ENCODE measurements at places on chromosomes 5 and 9.

DNA sequence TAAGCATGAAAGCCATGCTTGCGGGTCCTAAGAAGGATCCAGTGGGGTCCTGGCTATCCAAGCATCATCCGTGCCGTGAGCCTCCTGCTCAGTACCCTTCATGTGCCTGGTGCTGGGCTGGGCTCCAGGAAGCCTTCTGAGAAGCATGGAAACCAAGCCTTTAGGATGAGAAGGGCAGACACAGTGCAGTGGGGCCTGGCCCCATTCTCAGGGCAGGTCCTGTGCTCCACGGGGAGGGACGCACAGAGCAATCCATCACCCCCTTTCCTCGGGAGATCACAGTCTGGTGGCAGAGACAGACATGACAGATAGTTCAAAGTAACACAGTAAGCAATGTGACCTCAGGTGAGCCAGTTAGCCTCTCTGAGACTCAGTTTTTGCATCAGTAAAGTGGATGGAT is 76.9 kb downstream of the RGS3 start:
- no peak for DNase-seq

DNA sequence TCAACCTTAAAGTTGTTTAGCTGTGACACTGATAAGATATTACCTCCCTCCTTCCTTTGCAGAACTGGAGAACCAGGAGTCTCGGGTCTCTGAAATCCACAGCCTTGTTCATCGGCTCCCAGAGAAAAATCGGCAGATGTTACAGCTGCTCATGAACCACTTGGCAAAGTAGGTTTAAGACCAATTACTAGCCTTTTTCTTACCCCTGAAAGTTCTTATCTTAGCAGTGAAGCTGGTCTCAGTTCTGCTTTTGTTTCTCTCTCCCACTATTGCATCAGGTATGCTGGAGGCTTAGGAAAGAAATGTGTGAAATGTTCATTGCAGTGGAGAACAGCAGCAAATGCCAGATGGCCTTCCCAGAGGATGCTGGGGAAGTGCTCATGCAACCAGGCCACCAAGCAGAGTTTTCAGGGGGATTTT is 287.4 kb downstream of the ARHGAP26 start:
- peak; percentile 60 for DNase-seq

DNA sequence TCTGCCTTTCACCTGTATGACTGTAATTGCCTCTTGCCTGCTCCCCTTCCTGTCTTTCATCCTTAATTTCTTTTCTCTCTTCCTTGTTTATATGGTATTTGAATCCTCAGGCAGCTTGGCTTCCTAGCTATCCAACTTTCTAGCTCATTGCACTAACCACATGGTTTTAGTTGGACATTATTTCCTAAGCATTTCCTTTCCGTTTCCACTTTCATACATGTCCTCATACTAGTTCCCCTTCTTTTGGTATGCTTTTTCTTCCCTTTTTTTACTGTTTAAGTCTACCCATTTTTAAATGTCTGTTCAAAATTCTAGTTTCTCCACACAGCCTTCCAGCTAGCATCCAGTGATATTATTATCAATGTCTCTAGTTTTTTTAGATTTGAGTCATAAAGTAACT is 6.6 kb downstream of the CWC27 start:
- peak; percentile 26 for DNase-seq

DNA sequence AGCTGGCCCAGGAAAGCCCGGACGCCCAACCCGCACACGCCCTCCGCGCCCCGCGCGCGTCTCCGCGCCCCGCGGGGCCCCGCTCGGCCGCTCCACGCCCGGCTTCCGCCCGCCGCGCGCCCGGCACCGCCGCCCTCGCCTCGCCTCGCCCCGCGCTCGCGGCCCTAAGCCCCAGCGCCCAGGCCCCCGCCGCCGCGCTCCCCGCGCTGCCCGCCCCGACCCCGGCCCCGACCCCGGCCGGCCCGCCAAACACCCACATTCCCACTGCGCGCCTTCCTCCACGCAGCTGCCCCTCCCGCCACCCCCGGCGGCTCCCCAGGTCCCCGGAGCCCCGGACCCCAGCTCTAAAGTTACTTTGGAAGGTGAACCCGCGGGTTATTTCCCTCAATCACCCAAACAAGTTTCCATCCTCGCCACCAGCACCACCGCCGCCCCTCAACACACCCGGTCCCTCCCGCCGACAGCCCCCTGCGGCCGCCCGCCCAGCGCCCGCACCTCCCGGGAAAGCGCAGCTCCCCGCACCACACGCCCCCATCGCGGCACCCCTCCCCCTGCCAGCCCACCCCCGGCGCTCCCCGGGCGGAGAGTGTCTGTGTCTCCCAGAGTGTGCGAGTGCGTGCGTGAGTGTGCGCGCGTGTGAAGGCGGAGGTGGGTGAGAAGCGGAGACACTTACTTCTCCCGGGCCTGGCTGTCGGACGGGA is 439 bp downstream of the SSBP2 start:
- peak; percentile 44 for DNase-seq

GRCh38 chr9:129131300-129132145 is 20.3 kb downstream of the PTPA start:
- peak; percentile 78 for DNase-seq

- DNase-seq, result no peak
These were observed 13.0 kb downstream of the PTGES2 start for GRCh38 chr9:128114326-128115186.

- DNase-seq, result no peak
These were observed 55.9 kb downstream of the FNBP1 start for GRCh38 chr9:129987047-129987446.

DNA sequence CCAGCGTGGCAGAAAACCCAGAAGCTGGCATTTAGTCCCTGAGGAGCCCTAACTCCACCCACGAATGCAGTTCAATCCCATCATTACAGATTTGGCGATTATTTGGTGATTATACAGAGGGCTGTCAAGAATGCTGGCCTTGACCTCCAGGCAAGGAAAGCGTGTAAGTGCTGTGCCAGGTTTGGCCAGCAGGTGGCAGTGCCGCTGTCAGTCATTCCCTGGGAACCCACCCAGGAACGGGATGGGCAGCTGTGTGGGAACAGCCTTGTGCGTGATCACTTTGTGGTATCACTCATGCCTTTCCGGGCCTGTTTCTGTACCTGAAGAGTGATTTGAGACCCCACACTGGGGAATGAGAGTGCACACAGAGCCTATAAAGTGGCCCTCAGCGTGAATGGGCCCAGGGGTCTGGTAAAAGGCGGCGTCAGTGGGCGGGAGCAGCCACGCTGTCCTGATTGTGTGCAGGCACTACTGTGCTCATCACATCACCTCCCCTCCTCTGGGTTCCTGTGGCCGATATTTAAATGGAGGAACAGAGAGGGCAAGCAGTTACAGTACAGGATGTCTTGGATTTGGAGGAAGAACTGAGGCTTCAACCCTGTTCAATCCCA is 215.6 kb downstream of the ROR2 start:
- peak; percentile 54 for DNase-seq

GRCh38 chr9:34446468-34446891 is 11.9 kb downstream of the FAM219A start:
- no peak for DNase-seq
